Smooth muscle cell of the umbilical artery (primary cell): ENCODE measurements at places on chromosomes 6 and 20. TPM values are rescaled to one million over a fixed set of nuclear protein-coding genes. Genes with fewer than 3 reads are reported as not detected.

THEMIS gene
- 0.05 TPM in 1 of 2 replicates, not detected in the other for total RNA-seq

LPA gene
- not detected in 2 replicates for total RNA-seq

TMEM200A gene
- 152 and 402 TPM in 2 replicates for total RNA-seq

OR12D3 gene
- not detected in 2 replicates for total RNA-seq

FAM217A gene
- not detected in 2 replicates for total RNA-seq

DNAH8 gene
- total RNA-seq, result not detected in 2 replicates

NCOA6 gene
- total RNA-seq, result 3.3 and 5.4 TPM in 2 replicates

KIFC1 gene
- total RNA-seq, result 1.2 and 11.2 TPM in 2 replicates

OR2B6 gene
- total RNA-seq, result not detected in 2 replicates

COL9A1 gene
- not detected in 2 replicates for total RNA-seq

PRRT1 gene
- 0.09 TPM in 1 of 2 replicates, not detected in the other for total RNA-seq

KIAA1755 gene
- 0.65 and 1.5 TPM in 2 replicates for total RNA-seq

BMP2 gene
- 3.9 and 35.0 TPM in 2 replicates for total RNA-seq

NKAPL gene
- total RNA-seq, result 0.89 and 1.9 TPM in 2 replicates

SNAP25 gene
- total RNA-seq, result 4.6 and 5.6 TPM in 2 replicates

CD109 gene
- total RNA-seq, result 22.0 and 58.7 TPM in 2 replicates

ZC2HC1B gene
- total RNA-seq, result not detected in 2 replicates

HCRTR2 gene
- not detected in 2 replicates for total RNA-seq

PRPH2 gene
- 4.2 and 4.9 TPM in 2 replicates for total RNA-seq

LINC00237 gene
- not detected in 2 replicates for total RNA-seq

GSTA3 gene
- not detected in 2 replicates for total RNA-seq

ACOT8 gene
- total RNA-seq, result 23.4 and 43.1 TPM in 2 replicates

TUBB2B gene
- 5.6 and 18.3 TPM in 2 replicates for total RNA-seq

C6orf132 gene
- 1.5 and 2.5 TPM in 2 replicates for total RNA-seq

BEND3 gene
- total RNA-seq, result 1.2 and 5.5 TPM in 2 replicates

PLAGL1 gene
- 7.4 and 16.8 TPM in 2 replicates for total RNA-seq

KIF6 gene
- total RNA-seq, result 0.30 and 0.55 TPM in 2 replicates

MRAP2 gene
- total RNA-seq, result 0.23 and 0.59 TPM in 2 replicates

HTR1E gene
- not detected in 2 replicates for total RNA-seq

CALHM6 gene
- 0.42 and 2.1 TPM in 2 replicates for total RNA-seq

HUS1B gene
- total RNA-seq, result 0.89 and 1.7 TPM in 2 replicates

SUPT3H gene
- total RNA-seq, result 16.6 and 21.6 TPM in 2 replicates

MPIG6B gene
- total RNA-seq, result not detected in 2 replicates

PLEKHG1 gene
- total RNA-seq, result 0.30 and 0.55 TPM in 2 replicates

CLDN20 gene
- not detected in 2 replicates for total RNA-seq

SLC17A2 gene
- not detected in 2 replicates for total RNA-seq

USP49 gene
- total RNA-seq, result 2.1 and 3.1 TPM in 2 replicates

COL21A1 gene
- total RNA-seq, result 0.05 and 0.30 TPM in 2 replicates
